ENCODE measurements at places on chromosomes 13 and 19.

- peaks cover 13% of the 10 kb centered on the region for H3K27me3 ChIP-seq
- H3K4me1 ChIP-seq = no peaks in the 10 kb centered on the region
- no peaks in the 10 kb centered on the region for H3K36me3 ChIP-seq
- H3K4me3 ChIP-seq = no peak overlapping the region
- no peak for DNase-seq
Measured at GRCh38 chr13:28475916-28476725, 18.8 kb downstream of the FLT1 start.

DNA sequence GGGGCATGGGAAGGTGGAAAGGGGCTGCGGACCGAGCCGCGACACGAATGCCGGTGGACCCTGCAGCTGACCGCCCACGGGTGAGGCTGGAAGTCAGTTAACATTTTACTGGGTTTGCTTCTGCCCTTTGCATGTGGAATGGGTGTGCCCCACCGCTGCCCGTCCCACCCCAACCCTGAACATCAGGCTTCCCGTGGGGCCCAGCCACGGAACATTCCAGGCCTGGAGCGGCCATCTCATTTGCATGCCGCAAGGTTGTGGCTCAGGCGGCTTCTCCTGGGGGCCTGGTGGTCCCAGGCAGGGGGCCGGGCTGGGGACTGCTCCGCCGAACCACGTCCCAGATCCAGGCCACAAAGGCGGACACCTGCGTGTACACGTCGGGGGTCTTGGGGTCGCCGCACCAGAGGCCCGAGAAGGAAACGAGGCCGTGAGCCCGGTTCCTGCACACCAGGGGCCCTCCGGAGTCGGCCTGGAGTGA is 9.3 kb downstream of the FSTL3 start:
- DNase-seq = no peak
- H3K36me3 ChIP-seq = no peaks in the 10 kb centered on the region
- H3K27ac ChIP-seq = no peak overlapping the region
- no peaks in the 10 kb centered on the region for H3K27me3 ChIP-seq

DNA sequence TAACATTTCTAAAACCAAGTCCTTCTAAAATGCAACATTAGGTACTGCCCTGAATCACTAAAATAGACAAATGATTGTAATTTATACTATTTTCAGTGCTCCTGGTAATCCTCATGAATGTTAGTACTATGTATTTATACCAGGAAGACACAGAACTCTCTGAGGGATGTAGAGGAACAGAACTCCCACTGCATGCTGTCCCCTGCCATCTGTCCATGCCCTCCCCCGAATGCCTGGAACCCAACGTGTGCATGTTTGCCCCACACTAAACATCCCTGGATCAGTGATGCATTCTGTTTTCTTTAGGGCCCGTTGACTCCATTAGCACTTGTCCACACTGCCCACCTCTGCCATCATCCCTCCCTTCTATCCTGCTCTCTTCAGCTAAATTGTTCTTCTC is 26.5 kb downstream of the ENOX1 start:
- no peaks in the 10 kb centered on the region for H3K36me3 ChIP-seq
- H3K4me1 ChIP-seq = peaks cover 8% of the 10 kb centered on the region
- DNase-seq = no peak
- no peak overlapping the region for H3K4me3 ChIP-seq
- H3K27ac ChIP-seq = no peak overlapping the region

DNA sequence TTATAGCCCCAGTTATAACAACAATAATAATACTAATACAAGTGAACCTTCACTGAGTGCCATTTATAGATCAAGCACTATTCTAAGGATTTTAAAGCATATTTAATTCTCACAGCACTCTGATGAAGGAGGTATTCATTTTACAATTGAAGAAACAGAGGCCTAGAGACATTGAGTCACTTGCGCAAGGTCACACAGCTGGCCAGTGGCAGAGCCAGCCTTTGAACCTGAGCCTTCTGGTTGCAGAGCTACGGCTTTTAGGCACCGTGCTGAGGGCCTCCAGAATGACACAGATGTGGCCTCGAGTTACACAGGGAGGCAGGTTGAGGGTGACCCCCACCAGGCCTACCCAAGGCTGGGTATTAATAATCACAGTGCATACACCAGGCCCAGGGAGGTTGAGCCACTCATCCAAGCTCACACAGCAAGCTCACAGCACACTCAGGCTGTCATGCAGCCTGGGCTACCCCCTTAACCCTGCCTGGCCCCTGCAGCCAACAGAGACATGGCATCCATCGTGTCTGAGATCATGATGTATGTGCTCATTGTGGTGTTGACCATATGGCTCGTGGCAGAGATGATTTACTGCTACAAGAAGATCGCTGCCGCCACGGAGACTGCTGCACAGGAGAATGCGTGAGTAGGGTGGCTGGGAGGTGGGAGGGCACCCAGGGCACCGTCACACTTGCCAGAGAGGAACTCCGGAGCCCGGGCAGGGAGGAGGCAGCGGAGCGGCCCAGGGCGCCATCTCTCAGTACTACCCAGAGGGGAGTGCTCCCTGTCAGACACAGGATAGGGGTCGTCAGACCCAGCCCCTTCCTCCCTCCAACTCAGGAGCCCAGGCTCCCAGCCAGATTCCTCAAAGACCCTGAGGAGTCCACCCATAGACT is 2.7 kb upstream of the HPN start:
- no peak overlapping the region for H3K4me3 ChIP-seq
- H3K36me3 ChIP-seq = no peaks in the 10 kb centered on the region
- no peak for DNase-seq

DNA sequence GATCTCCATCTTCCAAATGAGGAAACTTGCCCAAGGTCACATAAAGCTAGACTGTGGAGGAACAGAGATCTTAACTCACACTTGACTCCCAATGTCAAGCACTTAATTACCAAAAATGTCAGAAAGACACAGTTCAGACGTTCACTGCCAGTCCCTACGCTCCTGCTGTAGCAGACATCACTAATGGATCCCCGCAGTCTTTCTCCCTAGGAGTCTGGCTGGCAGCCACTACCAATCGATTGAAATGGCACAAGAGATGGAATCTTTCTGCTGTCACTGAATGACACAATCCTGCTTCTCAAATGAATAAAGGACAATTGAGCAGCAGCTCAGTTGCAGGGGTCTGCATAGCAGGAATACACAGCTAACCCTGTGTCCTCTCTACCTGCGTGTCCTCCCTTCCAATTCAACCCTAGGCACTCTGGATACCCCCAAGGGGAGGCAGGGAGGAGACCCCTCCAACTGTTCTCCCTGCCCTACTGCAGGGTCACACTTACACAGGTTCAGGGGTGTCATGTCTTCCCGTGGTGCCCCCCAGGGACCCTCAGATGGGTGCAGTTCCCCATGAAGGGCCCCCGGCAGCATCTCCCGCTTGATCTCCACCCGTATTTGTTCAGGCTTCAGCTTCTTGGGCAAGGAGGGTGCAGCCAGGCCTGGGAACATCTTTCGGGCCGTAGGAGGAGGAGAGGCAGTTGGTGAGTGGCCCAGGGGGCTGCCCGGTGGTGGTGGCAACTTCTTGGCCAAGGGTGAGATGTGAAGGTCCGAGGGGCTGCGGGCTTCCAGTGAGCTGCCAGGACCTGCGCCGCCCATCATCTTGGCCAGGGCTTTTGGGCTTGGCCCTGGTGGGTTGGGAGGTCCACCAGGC is 7.9 kb upstream of the AKAP8L start:
- H3K36me3 ChIP-seq = peaks cover 87% of the 10 kb centered on the region
- no peak for DNase-seq
- no peaks in the 10 kb centered on the region for H3K27me3 ChIP-seq
- no peak overlapping the region for H3K4me3 ChIP-seq
- H3K4me1 ChIP-seq = peaks cover 5% of the 10 kb centered on the region

GRCh38 chr19:50328224-50328872 is 829 bp downstream of the KCNC3 start:
- no peak overlapping the region for H3K27ac ChIP-seq
- H3K27me3 ChIP-seq = peaks cover 24% of the 10 kb centered on the region
- no peak for DNase-seq

DNA sequence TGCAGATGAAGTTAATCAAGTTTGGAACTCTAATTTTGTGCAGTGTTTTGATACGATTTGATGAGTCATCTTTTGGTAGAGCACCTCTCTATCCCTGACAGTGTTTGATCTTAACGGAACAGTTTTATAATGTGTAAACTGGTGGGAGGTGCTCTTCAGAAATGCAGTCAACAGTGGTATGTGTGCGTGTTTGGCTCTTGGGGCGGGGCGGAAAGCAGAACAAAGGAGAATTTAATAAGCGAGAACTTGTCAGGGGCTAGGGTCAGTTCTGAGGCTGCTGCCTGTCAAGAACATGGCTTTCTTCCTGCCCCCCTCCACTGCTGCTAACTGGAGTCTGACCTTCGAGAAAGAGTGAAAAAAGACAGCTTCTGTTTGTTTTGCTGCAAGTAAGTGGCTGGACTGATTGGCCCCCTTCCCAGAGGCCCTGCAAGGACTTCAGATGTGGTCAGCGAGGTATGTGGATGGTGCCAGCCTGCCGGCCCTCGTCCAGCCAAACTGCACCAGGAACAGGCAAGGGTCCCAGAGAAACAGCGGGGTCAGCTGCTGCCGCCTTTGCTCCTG is 40.8 kb downstream of the BBC3 start:
- DNase-seq = no peak
- peaks cover 4% of the 10 kb centered on the region for H3K4me1 ChIP-seq
- H3K27me3 ChIP-seq = no peaks in the 10 kb centered on the region
- H3K27ac ChIP-seq = no peak overlapping the region
- H3K4me3 ChIP-seq = no peak overlapping the region
- H3K36me3 ChIP-seq = peaks cover 86% of the 10 kb centered on the region

GRCh38 chr13:104043184-104043583 is 977.0 kb upstream of the SLC10A2 start:
- H3K4me3 ChIP-seq = no peak overlapping the region
- no peaks in the 10 kb centered on the region for H3K27me3 ChIP-seq
- H3K36me3 ChIP-seq = no peaks in the 10 kb centered on the region
- no peak for DNase-seq
- no peak overlapping the region for H3K27ac ChIP-seq

- no peaks in the 10 kb centered on the region for H3K4me1 ChIP-seq
- no peaks in the 10 kb centered on the region for H3K27me3 ChIP-seq
- no peak overlapping the region for H3K27ac ChIP-seq
- no peak for DNase-seq
Measured at GRCh38 chr13:106398289-106398688, 137.2 kb downstream of the EFNB2 start.

Data from neuronal stem cell (in vitro differentiated cells).